Stimulated activated CD4-positive, alpha-beta T cell treated with anti-CD3 and anti-CD28 coated beads, Interleukin-15, amount 100 ng/mL, for 48 hours (primary cell): ENCODE measurements at places on chromosomes 5 and 9.
A peak's percentile ranks its signal among the peaks of the same experiment; 100 is the strongest.

GRCh38 chr5:9058666-9059065 is 487.2 kb downstream of the SEMA5A start:
- DNase-seq = no peak

DNA sequence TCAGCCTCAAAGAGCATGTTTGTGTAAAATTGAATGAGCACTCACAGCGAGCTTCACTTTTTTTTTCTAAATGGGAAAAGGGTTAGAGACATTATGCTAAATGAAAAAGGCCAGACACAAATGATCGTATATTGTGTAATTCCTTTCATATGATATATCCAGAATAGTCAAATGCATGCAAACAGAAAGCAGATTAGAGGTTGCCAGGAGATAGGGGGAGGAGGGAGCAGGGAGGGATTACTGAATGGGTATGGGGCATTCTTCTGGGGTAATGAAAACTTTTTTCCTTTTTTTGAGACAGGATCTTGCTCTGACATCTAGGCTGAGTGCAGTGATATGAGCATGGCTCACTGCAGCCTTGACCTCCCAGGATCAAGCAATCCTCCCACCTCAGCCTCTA is 47.1 kb downstream of the DMAC1 start:
- no peak for DNase-seq

DNA sequence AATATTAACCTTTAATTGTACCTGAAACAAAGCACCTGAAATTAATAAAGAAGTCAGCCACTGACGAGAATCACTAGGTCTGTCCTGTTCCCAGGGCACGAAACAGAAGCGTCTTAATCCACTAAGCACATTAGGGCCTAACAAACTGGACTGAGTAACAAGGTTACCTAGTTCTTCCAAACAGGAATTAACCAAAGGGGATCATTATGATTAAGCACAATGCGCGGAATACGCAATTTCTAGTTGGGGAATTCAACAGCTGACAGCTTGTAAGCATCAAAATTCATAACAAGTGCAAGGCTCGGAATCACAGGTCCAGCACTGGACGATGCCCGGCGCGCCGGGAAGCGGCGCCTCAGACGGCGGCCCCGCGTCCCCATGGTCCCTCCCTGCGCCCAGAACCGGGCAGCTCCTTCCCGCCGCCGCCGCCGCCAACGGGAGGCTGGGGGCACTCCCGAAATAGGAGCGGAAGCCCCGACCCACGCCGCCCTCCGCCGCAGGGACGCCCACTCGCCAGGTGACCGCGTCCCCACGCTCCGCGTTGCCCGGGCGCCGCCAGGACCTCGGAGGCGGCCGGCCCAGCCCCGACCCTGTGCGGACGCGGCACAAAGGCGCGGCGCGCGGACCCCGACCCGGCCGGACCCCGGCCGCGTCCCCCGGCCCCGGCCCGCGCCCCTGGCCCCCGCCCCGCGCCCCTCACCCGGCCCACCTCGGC is 898 bp downstream of the CAMSAP1 start:
- DNase-seq = no peak

GRCh38 chr5:180803181-180804128 is 849 bp upstream of the MGAT1 start:
- peak; percentile 84 for DNase-seq

DNA sequence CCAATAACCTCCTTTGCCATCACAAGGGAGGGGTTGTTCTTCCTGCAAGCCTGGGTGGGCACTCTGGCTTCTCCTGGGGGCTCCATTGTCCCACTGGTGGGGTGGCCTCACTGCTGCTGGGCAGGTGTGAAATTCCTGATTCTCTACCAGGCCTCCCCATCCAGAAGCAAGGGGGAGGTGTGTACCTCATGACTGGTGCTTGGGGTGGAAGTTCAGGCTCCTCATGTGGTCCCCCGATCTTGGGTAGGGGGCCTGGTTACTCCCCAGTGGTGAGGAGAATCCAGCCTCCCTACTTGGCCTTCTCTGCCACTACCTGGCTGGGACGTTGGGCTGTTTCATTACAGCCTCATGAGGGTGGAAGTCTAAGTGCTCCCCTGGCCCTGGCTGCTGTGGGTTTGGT is 433.9 kb downstream of the IRX2 start:
- no peak for DNase-seq

GRCh38 chr9:26768145-26768544 is 124.5 kb downstream of the CAAP1 start:
- DNase-seq = no peak

DNA sequence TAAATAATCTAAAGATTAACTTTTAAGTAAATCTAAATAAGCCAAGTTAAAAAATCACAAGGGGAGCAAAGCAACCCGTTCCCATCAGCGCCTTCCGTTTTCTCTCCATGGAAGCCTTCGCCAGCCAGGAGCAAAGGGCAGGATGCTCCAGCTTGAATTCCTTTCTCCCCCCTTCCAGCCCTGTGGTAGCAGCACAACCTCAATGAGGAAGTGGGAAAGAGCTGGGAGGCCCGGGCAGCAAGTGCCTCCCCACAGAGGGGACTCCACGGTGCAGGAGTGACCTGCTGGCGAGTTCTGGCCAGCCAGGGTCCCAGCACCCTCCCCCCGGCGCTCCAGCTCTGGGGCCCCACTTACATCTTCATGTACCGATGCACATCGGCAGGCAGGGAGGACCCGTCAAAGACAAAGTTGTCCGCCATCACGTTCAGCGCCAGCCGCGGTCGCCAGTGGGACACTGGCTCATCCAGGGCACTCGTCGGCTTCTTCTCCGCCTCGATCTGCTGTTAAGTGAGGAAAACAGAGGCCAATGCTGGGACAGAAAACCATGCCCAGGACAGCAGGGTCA is 6.3 kb downstream of the CLPTM1L start:
- DNase-seq = no peak

DNA sequence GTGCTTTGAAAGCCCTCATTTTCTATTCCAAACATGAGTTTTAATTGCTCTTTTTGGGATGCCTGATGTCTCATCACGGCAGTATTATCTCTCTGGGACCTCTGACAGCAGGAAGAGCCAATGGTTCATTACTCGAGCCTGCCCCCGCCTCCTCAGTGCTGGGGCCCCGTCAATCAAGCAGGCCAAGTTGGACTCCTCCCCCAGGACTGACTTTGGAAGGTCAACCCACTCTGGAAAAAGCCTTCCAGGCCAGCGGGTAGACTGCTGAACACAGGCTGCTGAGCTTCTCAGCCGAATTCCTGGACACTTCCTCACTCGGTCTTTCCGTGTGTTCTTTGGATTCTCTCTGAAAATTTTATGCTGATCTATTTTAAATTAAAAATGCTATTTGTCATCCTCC is 9.5 kb upstream of the BARHL1 start:
- DNase-seq = no peak

DNA sequence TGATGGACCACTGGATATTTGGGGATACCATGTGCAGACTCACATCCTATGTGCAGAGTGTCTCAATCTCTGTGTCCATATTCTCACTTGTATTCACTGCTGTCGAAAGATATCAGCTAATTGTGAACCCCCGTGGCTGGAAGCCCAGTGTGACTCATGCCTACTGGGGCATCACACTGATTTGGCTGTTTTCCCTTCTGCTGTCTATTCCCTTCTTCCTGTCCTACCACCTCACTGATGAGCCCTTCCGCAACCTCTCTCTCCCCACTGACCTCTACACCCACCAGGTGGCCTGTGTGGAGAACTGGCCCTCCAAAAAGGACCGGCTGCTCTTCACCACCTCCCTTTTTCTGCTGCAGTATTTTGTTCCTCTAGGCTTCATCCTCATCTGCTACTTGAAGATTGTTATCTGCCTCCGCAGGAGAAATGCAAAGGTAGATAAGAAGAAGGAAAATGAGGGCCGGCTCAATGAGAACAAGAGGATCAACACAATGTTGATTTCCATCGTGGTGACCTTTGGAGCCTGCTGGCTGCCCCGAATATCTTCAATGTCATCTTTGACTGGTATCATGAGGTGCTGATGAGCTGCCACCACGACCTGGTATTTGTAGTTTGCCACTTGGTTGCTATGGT is 54.5 kb upstream of the HNRNPA0 start:
- DNase-seq = no peak

DNA sequence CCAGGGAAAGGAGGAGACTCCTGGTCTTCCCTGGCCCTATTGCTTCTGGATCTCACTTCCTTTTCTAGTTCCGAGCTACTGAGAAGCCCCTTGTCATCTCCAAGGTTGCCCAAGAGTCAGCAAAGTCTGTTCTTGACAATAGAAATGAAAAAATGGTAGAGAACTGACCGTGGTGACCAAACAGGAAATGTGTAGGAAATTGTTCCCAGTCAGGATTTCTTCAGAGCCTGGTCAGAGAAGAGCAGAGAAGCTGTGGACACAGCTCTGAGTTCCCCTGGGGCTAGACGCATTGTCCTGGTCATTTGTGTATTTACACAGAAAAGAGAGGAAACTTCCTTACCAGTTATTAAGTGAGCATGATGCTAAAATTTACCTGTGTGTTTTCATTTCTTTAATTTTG is 35.6 kb downstream of the S1PR3 start:
- DNase-seq = no peak

DNA sequence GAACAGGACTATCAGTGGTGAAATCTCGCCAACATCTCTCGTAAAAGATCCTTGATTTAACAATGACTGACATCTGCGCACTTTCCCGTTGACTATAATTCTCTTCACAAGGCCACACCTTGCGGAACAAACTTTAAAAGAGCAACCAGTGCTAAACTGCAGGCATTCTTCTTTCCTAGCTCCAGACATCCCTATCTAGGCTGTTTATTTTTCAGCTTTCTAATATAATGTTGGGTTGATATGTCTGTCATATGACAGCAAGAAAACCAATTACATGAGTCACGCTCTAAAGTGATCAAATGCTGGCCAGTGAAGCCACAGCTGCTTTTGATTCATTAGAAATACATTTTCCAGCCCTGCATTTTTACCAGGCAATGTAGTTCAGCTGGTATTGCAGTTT is 162.5 kb downstream of the ELAVL2 start:
- DNase-seq = no peak

DNA sequence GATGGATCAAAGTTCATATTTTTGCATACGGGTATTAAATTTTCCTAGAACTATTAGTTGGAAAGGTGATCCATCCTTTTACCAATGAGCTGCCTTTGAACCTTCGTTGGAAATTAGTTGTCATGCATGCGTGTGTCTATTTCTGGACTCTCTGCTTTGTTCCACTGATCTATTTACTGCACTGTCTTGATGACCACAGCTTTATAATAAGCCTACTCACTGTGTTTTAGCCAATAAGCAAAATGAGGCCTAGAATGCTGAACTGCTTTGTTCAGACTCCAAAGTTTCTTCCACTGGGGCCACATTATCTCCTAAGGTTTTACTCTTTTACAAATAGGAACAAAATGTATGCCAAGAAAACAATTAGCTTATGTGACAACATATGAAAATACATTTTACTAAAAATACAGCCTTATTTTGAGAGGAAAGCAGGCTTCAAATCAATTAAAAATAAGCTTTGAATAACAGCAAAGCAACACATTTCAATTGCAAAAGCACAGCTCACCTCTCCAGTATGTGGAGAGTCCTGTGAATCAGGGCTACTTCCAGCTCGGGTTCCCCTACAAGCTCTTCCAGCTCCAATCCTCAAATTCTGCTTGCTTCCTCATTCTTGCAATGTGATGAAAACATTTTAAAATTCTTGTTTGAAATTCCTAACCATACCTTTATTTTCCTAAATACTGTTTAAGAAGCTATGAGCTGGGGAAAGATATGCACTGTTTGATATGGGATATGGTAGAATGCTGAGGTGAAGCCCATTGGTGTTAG is 72.0 kb downstream of the RETREG1 start:
- DNase-seq = no peak

- no peak for DNase-seq
Observed at GRCh38 chr5:94433397-94434163, 184.8 kb downstream of the KIAA0825 start.

DNA sequence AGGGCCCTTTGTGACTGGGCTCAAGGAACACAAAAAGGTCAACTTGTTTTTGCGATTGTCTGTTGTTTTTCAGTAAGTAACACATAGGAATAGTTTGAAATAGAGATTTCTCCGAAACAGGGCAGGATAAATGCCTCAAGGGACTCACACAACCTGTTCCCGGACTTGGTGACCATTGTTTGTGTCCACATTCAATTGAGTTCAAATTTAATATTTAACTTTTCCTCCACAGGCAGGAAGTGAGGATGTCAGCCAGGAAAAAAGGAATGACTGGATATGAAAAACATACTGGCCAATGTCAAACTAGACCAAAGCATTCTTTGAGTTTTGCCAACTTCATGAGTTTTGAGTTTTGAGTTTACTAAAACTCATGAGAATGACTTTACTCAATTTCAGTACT is 72.7 kb downstream of the SPATA31C2 start:
- no peak for DNase-seq

DNA sequence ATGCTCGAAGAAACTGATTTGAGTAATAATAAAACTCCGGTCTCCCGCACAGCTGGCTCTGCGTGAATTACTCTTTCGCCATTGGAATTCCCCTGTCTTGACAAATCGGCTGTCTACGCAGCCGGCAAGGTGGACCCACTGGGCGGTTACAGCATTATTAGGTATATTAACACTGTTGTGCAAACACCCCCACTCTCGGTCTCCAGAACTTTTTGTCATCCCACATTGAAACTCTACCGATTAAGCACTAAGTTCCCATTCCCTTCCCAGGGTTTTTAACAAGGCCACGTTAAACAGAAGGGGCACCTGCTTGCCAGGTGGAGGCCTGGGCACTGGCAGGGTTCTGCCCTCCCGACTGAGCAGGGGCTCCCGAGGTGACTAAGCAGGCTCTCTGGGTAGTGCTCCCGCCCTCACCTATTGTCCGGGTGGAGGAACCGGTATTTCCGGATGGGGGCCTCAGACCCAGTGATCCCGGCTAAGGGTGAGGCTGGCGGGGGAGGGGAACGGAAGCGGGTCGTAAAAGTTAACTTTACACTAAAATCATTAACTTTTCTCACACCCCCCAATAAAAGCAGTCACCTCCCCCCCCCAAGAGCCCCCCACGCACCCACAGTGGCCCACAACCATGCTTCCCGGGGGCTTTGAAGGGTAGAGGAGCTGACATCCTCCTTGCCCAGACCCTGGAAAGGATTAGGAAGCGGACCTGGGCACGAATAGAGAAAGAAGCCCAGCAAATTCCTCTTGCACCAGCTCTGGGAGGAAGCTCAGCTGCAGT is 53.5 kb upstream of the TJP2 start:
- DNase-seq = no peak

- DNase-seq = no peak
Observed at GRCh38 chr5:50445296-50445949, 4.3 kb upstream of the EMB start.

- DNase-seq = no peak
Observed at GRCh38 chr5:54680998-54681397, 163.4 kb downstream of the SNX18 start.

DNA sequence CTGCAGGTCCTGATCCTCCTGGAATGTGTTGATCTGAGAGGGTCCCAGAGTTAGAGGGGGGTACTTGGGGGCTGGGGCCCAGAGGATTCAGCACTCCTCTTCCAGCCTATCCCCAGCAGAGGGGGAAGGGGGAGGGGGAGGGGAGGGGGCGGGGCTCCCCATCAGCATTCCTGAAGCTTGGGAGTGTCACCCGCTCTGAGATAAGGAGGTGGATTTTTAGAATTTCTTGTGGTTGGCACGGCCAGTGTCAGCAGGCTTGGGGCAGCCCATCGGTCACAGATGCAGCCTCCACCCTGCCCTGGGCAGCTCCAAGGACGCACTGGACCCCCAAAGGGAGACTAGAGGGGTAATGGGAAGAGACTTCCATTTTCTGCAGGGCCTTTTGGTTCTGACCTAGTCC is 5.3 kb downstream of the FGF18 start:
- DNase-seq = no peak
